ENCODE measurements at places on chromosomes 7 and 10. TPM values are rescaled to one million over a fixed set of nuclear protein-coding genes. Genes with fewer than 3 reads are reported as not detected.

Gene CRPPA
- total RNA-seq: 1.4 TPM

GRCh38 chr10:114933588-114933987 lies 4.4 kb upstream of the TRUB1 start:
- no peak for DNase-seq

Gene GLI3
- 15.9 TPM for total RNA-seq

- no peak for DNase-seq
Measured at GRCh38 chr10:86730227-86730626, 26.2 kb upstream of the BMPR1A start.

DNA sequence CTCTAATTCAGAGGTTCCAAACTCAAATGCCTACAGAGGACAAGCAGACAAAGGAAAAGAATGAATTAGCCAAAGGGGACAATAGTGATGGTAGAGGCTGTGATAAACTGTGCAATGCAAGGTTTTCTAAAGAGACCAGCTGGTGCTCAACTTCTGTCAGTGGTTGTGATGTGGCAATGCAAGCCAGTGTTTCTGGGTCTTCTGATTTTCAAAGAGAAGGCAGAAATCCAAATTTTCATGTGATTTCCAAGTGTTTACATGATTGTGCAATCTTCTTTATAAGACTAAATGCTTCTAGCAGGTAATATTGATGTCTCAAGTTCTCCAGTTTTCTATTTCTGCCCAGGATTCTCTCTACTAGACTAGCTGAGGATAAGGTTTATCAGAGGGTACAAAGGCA lies 135.9 kb downstream of the PCDH15 start:
- no peak for DNase-seq

- DNase-seq: no peak
Measured at GRCh38 chr7:107909445-107909844, 18.5 kb downstream of the DLD start.

GRCh38 chr7:117645481-117646165 lies 165.8 kb downstream of the CFTR start:
- DNase-seq: no peak

GRCh38 chr7:92569137-92569536 lies 21.1 kb downstream of the FAM133B start:
- no peak for DNase-seq

DNA sequence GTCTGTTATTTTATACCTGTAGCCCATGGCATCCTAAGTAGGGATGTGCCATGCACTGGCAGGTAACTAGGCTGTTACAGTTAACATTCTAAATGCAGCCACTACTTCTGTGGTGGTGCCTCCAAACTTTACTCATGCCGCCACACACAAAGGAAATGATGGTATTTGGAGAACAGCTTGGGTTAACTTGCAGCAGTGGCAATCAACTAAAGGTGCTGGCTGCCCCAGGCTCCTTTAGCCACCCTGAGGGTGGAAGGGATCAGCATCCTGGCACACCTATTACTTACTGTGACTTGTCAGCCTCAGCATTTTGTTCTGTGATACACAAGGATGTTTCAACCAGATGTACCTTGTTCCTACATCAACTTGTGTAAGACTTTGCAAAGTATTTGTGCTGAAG lies 221.8 kb upstream of the PPP1R3A start:
- no peak for DNase-seq

Gene MCM10
- 3.3 TPM for total RNA-seq

Gene SEMA4G
- total RNA-seq: 0.72 TPM

DNA sequence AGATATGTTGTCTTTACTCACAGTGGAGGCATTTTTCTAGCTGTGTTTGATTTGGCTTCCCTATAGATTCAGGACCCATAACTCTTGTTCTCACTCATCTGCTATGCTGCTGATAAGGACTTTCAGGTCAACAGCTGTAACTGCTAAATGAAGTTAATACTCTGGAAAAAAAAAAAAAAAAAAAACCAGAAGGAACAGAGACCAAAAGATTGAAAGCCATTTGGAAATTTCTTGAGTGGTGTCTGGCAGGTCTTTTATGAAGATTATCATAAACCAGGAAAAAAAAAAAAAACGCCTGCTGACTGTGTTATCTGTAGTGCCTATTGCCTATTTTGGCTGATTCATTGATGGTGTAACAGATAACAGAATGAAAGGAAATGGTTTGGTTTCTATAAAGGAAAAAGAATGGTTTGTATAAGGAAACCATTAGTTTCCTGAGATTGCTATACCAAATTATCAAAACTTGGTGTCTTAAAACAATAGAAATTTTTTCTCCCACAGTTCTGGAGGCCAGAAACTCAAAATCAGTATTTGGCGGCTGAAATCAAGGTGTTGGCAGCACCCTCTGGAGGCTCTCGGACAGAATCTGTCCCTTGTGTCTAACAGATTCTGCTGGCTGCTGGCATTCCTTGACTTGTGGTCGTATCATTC lies 60.5 kb upstream of the BET1 start:
- DNase-seq: no peak

Gene GPNMB
- total RNA-seq: 294 TPM

Gene TMEM229A
- total RNA-seq: not detected

Gene SLC26A5
- 0.19 TPM for total RNA-seq

DNA sequence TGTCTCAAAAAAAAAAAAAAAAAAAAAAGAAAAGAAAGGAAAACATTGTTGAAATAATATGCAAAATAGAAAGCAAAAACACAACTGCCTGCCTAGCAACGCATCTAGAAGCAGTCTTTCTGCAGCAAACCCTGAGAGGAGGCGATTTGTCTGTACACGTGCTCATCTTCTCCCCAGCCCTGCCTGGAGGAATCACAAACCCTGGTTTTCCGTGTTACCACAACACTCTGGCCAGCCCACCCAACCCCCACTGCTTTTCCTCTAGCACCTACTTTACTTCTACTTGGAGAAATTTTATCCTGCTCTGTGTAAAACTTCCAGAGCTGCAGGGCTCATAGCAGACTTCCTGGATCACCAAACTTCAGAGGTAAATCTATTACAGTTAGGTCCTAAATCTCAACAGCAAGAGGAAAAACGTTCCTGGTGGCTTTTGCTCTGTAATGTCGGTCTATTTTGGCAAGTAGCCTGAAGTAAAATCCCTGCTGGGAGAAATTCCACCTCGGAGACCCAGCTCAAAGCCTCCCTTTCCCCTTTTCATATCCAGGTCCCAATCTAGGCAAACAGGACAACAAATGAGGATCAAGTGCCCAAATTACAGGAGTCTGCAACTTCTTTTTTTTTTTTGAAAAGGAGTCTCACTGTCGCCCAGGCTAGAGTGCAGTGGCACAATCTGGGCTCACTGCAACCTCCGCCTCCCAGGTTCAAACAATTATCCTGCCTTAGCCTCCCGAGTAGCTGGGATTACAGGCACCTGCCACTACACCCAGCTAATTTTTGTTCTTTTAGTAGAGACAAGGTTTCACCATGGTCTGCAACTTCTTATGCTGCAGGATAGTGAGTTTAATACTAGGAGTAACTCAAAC lies 91.6 kb downstream of the DNMBP start:
- DNase-seq: no peak

Gene VAX1
- total RNA-seq: not detected

GRCh38 chr7:156722043-156722826 lies 81.7 kb downstream of the RNF32 start:
- DNase-seq: no peak

- DNase-seq: no peak
Measured at GRCh38 chr10:124705381-124705740, 38.8 kb downstream of the FAM53B start.

GRCh38 chr10:99444383-99445045 lies 14.1 kb upstream of the GOT1 start:
- no peak for DNase-seq

Gene IDI2
- total RNA-seq: not detected

Gene HTR5A
- total RNA-seq: not detected

DNA sequence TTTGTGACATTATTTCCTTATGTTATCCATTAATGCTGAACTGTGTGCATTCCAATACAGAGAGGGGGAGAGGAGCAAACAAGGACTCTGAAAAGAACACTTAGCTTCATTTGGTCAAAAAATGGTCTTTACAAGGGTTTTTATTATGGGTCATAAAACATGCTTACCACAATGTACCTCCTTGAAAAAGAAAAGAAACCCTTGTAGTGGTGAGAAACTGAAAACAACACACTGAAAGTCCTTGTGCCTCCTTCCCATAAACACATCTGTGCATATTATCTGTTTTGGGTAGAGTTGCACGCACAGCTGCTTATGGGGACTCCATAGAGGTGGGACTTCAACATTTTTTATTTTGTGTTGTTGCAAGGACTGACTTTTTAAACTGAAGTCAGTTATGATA lies 98.7 kb downstream of the CDK6 start:
- DNase-seq: no peak

DNA sequence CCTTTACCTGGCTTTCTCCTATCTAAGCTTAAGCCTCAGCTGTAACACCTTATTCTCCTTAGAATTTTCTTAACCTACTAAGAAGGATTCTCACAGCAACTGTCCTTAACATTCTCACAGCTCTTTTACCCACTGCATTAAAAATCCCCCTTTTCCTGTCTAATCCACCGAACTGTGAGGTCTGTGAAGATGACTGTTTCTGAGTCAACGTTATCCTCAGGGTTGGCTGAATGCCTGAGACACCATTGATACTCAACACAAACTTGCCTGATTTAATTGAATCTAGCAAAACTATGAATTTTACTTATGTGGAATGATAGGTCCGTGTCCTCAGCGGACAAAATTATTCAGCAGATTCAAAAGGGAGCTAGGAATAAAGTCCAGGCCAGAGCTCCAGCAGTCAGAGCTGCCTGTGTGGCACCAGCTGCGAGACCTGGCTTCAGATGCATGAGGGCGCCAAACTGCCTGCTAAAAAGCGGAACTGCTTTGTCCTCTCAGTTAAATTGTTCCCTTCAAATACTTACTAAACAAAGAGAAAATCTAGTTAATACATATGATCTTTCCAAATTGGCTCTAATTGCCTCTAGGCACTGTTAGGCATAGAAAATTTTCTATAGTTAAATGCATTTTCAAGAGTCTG lies 33.4 kb upstream of the VWDE start:
- DNase-seq: no peak

GRCh38 chr10:113957013-113957412 lies 86.7 kb upstream of the ADRB1 start:
- DNase-seq: no peak

Gene PALS2
- total RNA-seq: 8.2 TPM

GRCh38 chr7:45599851-45600706 lies 25.9 kb downstream of the ADCY1 start:
- no peak for DNase-seq

Gene SH2D4B
- total RNA-seq: not detected

DNA sequence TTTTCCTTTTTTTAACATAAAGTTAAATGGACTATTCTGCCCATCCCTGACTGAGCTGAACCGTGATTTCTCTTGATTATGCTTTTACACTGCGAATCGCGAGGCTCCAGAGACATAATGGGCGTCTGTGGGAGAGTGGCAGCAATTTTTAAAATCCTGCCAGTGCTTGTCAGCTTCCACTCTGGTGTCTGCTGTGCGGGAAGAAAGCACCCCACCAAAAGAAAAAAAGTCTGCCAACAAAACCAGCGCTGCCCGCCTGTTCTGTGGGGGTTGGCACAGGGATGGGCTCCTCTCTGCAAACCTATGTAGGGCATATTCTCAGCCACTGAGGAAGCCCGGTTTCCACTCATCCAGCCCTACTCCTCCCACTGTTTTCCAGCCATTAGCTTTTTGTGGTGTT lies 592.3 kb upstream of the GALNT17 start:
- no peak for DNase-seq

DNA sequence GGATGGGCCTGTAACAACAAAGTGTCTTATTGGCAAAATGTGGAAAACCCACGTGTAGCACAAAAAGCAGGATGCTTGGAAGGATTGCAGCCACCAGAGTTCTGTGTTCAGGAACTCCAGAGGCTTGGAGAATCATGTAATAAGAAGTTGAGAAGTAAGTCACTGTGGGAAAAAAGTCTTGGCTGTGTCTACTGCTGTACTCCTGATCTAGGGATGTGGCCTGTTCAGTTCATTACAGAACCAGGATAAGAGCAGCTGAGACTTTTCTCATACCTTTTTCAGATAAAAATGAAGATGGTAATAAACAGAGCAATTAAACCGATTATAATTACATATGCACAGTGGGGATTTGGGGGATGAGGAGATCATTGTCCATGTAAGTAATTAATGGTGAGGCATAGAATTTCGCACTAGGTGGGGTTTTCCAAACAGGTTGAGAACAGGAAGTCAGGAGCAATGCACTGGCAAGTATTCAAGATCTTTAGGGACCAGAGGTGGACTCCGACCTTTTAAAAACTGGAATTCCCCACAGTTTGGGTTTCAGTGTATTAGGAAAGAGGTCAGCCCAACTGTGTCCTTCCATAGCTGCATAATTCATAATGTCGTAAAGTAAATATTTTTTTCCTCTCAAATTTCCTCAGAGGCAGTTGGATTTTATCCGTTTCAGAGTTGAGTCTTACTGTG lies 281.7 kb downstream of the FRMD4A start:
- no peak for DNase-seq

Gene ANK3
- 10.5 TPM for total RNA-seq

DNA sequence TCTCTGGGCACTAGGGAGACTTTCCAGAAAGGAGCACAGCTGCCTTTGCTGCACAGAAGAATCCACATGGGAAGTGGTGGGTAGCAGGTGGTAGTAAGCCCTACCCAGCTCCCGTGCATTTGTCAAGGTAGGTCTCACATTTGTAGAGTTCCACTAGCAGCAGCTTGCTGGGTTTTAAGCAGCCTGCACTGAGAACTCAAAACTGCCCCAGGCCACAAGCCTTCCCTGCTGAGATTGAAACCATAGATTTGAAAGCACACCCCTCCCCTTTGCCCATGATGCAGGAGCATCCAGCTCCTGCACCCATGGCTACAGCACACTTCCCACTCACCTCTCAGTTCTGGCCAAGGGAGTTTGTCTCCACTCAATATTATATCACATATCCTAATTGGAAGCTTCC lies 604.5 kb upstream of the STEAP1 start:
- no peak for DNase-seq

Gene RELN
- 3.6 TPM for total RNA-seq

DNA sequence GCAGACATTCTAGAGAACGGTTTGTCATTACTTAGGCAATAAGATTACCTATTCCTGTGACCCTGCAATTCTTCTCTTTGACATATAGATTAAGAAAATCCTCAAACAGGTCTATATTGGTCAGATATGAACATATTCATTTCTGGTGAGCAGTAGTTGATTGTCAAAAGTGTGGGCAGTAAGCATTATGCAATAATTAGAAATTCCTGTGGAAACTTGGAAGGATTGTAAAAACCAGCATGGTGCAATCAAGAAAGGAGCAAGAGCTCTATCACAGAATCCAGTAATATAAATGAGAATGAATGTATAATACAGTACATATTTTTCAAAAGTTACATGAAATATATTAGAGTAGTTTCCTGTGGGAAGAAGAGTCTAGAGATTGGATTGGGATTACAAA lies 406.5 kb downstream of the SUGCT start:
- DNase-seq: no peak

GRCh38 chr7:111224354-111225231 lies 133.7 kb downstream of the LRRN3 start:
- no peak for DNase-seq

All from omental fat pad (tissue), 4 donors.